ENCODE measurements at places on chromosomes 3 and 15.

GRCh38 chr3:195441051-195441450 lies 1.8 kb downstream of the ACAP2 start:
- DNase-seq = no peak

DNA sequence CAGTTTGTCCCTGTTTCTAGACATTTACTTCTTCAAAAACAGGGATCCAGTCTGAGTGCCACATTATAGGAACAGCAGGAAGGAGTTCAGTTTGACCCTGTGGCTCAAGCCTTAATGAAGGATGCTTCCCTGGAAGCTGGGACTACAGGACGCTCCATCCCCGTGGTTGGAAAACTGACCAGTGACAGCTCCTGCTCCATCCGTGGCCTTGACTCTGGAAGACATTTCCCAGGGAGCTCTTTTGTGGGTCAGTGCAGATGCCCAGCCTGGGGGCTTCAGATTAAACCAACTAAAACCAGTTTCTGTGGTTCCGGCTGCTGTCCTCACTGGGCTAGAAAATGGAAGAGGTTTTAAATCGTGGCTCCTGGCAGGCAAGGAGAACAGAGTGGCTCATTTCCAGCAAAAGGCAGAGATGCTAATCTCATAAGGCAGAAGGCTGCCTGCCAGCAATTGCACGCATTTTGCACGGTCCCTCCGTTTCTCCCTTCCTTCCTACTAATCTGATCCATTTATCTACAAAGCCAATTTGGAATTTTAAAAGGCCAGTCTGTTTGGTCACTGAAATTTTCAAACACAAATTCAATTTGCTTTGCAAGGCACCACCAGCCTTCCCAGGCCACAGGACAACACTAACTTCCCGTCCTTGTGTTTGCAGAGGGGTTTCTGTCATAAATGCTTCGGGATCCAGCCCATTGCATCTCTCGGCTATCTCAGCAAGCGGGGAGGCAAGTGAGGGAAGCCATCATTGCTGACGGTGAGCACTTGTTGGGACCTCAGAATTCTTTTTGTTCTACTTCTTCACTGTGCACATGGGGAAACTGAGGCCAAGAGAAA lies 6.2 kb upstream of the SSUH2 start:
- no peak for DNase-seq

- DNase-seq = peak; percentile 89
Observed at GRCh38 chr3:125644036-125645005, 49.0 kb upstream of the OSBPL11 start.

DNA sequence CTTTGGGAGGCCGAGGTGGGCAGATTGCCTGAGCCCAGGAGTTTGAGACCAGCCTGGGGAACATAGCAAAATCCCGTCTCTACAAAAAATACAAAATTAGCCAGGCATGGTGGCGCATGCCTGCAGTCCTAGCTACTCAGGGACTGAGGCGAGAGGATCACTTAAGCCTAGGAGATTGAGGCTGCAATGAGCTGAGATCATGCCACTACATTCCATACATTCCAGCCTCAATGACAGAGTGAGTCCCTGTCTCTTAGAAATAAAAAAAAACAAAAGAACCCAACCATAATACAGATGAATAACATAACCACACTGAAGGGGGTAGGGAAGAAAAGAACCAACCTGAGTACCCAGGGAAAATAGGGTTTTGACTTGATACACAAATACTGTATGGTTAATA lies 19.7 kb upstream of the CGNL1 start:
- DNase-seq = no peak

DNA sequence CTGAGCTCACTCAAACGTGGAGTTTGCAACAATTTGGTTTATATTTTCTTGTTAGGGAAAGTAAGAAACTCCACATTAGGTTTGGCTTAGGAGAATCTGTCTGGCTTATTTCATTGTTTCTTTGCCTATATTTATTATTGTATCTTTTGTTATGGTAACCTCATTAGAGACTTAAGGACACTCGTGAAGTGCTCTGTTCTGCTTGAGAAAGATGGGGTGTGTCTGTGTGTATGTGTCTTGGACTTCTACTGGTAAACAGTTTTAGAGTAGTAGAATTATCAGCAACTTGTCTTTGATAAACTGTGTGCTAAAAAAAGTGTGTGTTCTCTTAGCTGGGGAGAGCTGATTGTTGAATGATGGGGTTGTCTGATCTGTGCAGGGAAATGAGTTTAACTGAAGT lies 306.5 kb downstream of the RBMS3 start:
- DNase-seq = no peak

All from lung (tissue), 17 donors.